Ammon's horn (tissue), 1 donor: ENCODE measurements at places on chromosomes 11 and 22.
A peak's percentile ranks its signal among the peaks of the same experiment; 100 is the strongest.

DNA sequence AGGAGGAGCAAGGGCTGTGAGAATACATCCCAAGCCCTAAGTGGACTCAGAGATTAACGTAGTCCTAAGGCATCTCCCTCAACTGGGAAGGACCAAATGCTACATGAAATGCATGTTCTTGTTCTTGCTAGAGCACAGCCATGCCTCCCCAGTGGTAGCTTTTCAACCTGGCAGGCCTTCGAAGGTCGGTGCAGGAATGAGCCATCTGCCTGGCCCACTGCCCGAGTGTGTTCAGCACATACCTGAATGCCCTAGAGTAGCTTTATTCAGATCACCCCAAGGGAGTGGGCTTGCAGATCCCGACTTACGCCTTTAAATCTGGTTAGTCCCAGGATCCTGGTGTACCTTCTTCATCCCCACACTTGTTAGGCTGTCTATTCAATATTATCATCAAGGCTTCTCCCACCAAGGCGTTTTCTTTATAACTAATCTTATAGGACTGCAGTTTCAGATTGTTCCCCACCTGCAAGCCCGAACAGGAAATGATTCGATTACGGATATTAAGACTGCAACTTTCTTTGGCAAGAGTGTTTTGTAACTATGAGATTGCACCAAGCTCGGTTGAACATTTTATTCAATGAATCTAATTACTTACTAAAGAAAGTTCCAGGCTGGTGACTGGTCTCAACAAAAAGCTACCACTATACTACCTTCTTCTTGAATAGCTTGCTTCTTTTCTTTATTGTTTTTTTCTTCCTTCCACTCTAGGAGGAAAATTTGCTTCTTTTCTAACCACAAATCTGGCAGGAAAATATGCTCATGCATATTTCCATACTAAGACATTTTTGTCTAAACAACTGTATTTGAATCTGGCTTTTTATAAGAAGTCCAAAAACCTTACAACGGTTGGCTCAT is 115.6 kb downstream of the SGSM3 start:
- DNase-seq, result no peak

GRCh38 chr11:63560506-63561180 is 2.5 kb downstream of the PLAAT2 start:
- DNase-seq, result peak; percentile 40

- DNase-seq, result no peak
These were observed 10.0 kb downstream of the RRP7A start for GRCh38 chr22:42509548-42509947.

GRCh38 chr22:48098243-48098920 is 1335.9 kb downstream of the TBC1D22A start:
- no peak for DNase-seq

DNA sequence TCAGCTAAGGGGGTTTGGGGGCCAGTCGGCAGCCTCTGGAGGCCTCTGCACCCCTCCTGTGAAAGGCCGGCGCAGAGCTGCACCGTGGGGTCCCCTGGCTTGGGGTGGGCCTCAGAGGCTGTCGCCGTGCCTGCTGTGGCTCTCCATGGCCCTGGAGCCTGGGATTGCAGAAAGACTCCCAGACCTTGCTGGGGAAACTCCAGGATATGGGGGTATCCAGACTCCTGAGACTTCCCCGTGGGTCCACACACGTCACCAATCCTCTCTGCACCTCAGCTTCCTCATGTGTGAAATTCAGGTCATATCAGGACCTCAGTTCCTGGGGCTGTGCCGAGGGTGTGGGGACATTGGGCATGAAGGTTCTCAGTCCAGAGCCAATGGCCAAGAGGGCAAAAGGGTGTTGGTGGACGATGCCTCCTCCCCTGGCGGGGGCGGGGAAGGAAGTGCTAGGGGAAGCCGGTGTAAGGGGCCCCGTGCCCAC is 97.1 kb downstream of the KCNQ1 start:
- no peak for DNase-seq

- DNase-seq, result no peak
These were observed 9.4 kb upstream of the PRR5 start for GRCh38 chr22:44692662-44693007.

DNA sequence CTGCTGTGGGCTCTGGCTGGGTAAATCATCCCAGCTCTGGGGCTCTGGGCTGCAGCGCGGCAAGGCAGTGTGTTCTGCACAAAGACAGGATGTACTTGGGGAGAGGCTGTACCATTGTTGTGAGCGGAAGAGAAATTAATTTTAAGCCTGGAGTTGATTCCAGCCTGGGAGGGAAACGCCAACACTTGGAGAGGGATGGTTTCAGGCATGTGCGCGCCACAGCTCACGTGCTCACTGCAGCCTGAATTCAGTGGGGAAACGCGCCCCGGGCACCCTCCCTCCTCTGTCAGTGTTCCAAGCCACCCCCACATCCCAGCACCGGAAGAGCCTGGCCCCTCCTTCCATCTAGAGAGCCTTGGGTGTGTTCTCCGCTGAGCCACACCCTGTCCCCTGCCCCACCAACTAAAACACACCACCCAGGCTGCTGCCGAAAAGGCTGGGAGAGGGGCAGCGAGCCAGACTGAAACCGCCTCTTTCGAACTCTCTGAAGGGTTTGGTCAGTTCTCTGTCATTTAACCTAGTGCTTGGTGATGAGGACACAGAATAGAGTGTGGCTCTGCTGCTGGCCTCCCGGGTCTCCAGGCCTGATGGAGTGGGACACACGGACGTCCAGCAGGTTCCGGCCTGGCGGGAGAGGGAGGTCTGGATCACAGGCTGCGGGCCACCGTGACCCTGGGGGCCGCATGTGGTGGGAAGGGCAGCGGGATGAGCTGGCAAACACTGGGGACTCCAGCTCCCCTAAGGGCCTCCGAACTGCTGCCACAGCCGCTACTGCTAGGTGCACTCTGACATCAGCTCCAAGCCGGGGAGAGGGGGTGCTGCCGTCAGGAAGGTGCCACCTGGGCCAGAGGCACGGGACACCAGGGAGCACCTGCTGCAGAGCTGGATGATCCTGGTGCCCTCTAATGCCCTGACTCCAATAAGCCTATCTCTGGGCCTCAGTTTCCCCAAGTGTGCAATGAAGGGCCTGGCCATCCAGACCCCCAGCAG is 230.8 kb downstream of the CTTN start:
- peak; percentile 69 for DNase-seq

DNA sequence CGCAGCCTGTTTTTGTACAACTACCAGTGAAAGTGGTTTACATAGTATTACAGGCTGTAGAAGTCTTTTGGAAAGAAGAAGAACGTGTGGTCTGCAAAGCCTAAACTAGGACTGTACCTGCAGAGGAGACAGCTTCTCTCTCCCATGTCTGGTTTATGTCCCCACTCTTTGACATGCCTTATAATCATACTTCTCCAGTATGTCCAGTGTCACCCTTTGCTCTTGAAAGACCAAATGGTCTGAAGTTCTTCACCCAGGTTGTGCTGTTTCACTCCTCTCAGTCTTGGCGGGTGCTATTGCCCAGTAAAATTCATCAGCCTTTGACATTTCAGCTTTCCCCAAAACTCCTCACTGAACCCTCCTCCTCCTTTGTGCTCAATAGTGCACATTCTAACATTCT is 676.0 kb upstream of the TENM4 start:
- no peak for DNase-seq

GRCh38 chr11:111370902-111371578 is 8.0 kb downstream of the POU2AF1 start:
- no peak for DNase-seq

DNA sequence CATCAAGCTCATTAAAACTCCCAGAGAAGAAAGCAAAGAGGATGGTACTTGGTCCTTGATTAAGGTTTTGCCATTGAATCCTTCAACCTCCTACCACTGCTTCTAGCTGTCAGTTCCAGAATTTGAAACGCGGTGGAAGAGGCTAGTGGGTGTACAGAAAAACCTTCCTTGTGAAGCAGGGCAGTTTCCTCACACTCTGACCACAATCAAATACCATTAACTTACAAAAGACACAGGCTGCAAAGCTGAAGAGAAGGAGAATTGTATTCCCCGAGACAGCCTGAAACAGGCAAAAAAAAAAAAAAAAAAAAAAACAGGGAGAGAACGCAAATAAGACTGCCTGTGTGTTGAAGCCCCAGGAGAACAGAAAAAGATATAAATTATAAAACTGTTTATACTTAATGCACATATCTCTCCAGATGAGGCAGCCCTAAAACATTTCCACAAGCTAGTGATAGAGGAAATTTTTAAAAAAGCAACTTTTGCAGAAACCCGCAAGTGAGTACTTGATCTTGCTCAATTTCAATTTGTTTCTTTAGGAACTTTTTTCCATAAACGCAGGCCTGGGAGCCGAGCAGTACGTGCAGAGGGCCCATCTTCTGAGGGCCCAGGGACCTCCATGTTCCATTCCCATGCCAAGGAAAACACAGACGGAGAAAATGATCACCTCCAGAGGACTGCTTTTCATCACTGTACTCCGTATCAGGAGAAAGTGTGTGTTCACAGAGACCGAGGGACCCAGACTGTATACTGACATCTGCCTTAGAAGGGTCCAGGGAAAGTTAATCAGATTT is 218.7 kb upstream of the BLID start:
- no peak for DNase-seq

DNA sequence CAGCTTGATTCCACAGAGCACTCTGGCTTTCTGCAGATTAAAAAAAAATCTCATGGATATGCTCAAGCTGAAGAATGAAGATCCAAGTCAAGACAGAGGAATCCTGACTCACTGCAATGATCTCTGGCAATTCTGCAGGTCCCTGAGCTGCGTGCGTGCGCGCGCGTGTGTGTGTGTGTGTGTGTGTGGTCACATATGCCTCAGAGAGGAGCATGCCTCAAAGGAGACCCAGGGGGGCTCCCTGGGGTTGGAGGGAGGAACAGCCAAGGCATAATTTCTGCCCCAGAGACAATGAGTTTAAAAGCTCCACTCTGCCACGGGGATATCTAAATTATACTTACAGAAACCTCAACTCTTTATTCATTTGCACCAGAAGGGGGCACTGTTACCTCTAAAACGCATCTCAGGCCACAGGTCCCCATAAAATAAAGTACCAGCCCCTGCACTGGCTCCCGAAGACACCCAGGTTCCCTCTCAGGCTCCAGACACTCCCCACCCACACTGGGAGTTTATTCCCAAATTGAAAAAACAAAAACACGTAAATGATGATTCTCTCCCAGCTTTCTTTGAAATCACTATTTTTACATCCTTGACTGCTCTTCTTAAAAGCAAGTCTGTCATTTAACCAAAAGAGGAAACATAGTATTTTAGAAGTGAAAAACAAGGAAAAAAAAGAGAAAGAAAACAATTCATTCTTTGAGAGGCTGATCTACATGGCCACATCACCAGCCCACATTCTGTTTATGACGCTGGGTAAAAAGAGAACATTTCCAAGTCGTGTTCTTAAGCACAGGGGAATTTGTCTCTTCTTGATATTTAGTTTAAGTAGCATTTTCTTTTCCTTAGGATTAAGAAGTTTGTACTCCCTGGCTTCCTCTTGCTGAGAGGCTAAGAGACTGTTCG is 401.0 kb downstream of the LARGE1 start:
- DNase-seq, result peak; percentile 80

- no peak for DNase-seq
These were observed 110.9 kb downstream of the NTM start for GRCh38 chr11:131481303-131481702.

DNA sequence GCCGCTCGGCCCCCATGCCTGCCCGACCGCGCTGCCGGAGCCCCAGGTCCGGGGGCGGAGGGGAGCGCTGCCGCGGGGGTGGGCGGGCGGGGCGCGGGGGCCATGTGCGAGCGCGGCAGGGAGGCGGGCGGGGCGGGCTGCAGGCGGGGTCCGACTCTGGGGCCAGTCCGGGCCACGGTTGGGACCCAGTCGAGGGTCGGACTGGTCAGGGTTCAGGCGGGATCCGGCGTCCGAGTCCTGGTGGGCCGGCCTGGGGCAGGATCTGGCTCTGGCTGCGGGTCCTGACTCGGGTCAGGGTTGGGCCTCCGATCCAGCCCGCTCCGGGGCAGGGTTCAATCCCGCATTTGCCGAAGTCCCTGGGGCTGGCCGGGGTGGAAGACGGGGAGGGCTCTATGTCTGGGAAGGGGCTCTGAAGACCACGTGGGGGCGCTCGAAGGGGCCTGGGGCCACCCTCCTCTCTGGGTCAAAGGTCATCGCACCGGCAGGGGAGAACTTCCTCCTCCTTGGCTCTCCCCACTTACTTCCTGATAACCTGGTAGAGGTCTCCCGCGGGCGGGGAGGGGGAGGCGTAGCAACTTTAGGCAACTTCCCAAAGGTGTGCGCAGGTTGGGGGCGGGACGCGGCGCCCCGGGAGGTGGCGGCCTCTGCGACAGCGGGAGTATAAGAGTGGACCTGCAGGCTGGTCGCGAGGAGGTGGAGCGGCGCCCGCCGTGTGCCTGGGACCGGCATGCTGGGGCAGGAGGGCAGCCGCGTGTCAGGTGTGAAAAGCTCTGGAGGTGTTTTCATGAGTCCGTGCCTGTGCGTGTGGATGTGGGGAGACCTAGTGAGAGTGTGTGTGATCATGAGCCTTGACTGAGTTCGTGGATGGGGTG is 603 bp downstream of the ESRRA start:
- DNase-seq, result peak; percentile 77

GRCh38 chr11:61162092-61162941 is 1.1 kb upstream of the VPS37C start:
- peak; percentile 64 for DNase-seq

DNA sequence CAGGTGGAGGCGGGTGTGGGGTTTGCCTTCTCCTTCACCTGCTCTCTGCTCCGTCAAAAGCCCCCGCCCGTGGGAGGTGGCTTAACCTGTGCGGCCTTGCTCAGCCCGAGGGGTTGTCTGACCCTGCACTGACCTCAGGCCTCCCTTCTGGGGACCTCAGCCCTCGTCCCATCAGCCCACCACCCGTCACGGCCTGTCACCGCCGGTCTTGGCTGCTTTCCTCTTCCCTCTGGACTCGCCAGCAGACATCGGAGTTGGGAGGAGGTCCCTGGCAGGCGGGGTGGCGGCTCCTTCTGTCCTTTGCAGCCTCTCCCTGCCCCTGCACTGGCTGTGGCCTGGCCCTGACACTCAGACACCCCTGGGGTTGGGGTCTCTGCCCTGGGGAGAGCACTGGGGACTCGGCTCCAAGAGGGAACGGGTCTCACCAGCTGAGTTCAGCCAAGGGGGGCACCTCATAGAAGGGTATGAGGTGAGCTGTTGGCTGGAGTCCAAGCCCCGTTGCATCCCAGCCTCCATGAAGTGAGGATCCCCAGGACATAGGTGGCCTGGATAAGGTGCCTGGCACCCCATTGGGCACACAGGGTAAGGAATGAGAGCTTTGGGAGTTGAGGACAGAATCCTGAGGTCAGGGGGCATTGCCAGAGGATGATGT is 999.6 kb downstream of the BRD1 start:
- DNase-seq, result no peak

- peak; percentile 74 for DNase-seq
These were observed 25.8 kb downstream of the ZC3H7B start for GRCh38 chr22:41327124-41327523.
